Astrocyte (in vitro differentiated cells and primary cell): ENCODE measurements at places on chromosomes 1 and 21. TPM values are rescaled to one million over a fixed set of nuclear protein-coding genes. Genes with fewer than 3 reads are reported as not detected.

DNA sequence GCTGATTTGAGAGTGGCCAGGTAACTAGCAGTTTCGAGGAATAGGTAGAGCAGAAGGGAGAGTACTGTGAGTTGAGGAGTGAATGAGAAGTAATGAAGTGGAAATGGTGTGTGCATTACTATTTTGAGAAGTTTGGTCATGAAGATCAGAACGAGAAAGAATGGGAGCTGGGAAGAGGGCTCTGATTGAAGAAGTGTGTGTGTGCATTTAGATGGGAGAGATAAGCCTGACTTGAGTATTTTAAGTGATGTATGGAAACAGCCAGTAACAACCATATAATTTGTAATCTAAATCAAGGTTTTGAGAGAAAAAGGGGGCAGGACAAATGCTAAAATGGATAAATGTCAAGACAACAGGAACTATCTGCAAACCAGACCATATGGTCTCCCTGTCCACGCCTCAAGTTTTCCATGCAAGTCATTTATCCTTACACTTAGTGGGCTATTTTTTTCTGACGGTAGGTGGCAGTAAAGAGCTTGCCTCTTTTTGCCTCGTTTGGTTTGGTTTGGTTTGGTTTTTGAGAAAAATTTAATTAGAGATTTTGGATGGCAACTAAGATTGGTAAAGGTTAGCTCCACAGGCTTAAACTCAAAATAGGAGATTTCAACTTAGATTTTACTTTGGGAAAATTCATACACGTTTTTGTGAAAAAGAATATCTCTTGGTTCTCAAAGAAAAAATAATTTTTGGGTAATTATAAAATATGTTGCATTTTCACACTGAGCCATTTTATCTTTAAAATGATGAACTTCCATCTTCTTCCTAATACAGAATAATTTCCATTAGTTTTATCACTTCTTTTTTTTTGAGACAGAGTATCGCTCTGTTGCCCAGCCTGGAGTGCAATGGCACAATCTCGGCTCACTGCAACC lies 9.5 kb upstream of the B3GALNT2 start:
- H3K27me3 ChIP-seq = no peaks in the 10 kb centered on the region
- peak; percentile 45 for DNase-seq
- no peak overlapping the region for H3K4me3 ChIP-seq
- H3K27ac ChIP-seq = no peak overlapping the region
- no peaks in the 10 kb centered on the region for H3K36me3 ChIP-seq
- no peaks in the 10 kb centered on the region for H3K4me1 ChIP-seq

DNA sequence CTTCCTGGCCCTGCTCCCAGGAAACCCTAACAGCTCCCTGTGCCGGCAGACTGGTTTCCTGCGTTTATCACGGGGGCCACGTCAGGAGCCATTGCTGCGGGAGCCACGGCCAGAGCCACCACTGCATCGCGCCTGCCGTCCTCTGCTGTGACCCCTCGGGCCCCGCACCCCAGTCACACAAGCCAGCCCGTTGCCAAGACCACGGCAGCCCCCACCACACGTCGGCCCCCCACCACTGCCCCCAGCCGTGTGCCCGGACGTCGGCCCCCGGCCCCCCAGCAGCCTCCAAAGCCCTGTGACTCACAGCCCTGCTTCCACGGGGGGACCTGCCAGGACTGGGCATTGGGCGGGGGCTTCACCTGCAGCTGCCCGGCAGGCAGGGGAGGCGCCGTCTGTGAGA lies 26.1 kb downstream of the RNF223 start:
- H3K36me3 ChIP-seq = peaks cover 7% of the 10 kb centered on the region
- no peaks in the 10 kb centered on the region for H3K4me1 ChIP-seq
- DNase-seq = no peak
- no peak overlapping the region for H3K27ac ChIP-seq
- H3K27me3 ChIP-seq = no peaks in the 10 kb centered on the region
- H3K4me3 ChIP-seq = no peak overlapping the region

The PKP1 gene
- total RNA-seq = 0.07 and 0.22 TPM in 2 replicates

The SRM gene
- 220 and 225 TPM in 2 replicates for total RNA-seq
